ENCODE measurements at places on chromosomes 7 and 10. TPM values are rescaled to one million over a fixed set of nuclear protein-coding genes. Genes with fewer than 3 reads are reported as not detected.

DNA sequence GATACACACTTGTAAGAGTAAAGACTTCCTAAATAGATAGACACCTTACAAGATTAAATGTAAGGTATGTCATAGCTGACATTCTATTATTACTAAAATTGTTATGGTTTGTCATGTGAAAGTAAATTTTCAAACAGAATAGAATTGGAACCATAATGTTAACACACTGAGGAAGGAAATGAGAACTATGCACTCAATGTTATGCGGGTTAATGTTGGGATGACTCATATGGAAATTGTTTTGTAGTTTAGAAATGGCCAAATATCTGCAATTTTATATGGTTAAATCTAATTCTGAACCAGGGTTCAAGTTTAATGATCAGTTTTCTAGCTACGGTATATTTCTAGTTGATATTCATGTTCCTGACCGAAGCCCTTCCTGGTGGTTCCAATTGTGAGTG is 214.2 kb upstream of the ADO start:
- DNase-seq = no peak

- DNase-seq = no peak
Observed at GRCh38 chr10:69107699-69108098, 16.3 kb upstream of the VPS26A start.

DNA sequence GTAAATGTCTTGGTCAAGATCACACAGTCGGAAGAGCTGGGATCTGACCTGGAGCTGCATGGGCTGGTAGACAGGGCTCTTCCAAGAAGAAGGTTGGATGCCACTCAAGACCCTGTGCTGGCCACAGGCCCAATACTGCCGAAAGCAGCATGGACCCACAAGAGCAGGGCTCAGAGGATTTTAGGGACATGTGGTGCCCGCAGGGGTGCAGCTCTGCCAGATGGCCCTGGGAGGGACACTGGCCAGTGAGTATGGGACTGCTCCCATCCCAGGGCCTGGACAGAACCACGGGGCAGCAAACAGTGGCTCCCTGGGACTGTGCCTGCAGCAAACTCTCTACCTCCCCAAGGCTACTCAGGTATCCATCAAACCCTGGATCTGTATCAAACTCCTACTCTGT is 12.4 kb downstream of the MAT1A start:
- DNase-seq = no peak

The SRGN gene
- polyA plus RNA-seq = 10.7 TPM

DNA sequence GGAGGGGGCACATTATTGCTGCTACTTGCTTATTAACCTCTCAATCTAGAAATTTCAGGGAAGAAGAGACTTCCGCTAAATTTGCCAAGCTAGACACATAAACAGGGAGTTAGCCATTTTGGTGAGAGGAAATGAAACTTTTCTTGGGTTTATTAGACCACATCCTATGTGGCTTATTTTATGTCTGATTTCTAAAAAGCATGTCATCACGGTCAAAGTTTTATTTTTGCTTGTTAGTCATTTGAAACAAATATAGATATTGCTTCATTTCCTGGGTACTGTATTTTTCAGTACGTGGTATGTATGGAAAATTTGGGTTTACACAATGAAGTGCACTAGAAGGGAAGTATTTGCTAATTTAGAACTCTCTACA is 144.1 kb downstream of the TCF7L2 start:
- DNase-seq = no peak

The AS3MT gene
- polyA plus RNA-seq = 21.8 TPM

- no peak for DNase-seq
Observed at GRCh38 chr7:100166317-100166940, 2.0 kb downstream of the GAL3ST4 start.
